ENCODE measurements at places on chromosomes 16 and 17. TPM values are rescaled to one million over a fixed set of nuclear protein-coding genes. Genes with fewer than 3 reads are reported as not detected.

GRCh38 chr16:56481468-56482122 is 30.2 kb downstream of the OGFOD1 start:
- no peak overlapping the region for H3K27ac ChIP-seq
- H3K4me1 ChIP-seq = peaks cover 9% of the 10 kb centered on the region
- H3K4me3 ChIP-seq = no peak overlapping the region
- no peak for DNase-seq
- H3K36me3 ChIP-seq = peaks cover 28% of the 10 kb centered on the region
- H3K27me3 ChIP-seq = no peaks in the 10 kb centered on the region

- H3K4me3 ChIP-seq = no peak overlapping the region
- H3K27me3 ChIP-seq = no peaks in the 10 kb centered on the region
- no peak for DNase-seq
These were observed 87.8 kb downstream of the SNX29 start for GRCh38 chr16:12064291-12064690.

- no peaks in the 10 kb centered on the region for H3K4me1 ChIP-seq
- no peak overlapping the region for H3K27ac ChIP-seq
- peaks cover 21% of the 10 kb centered on the region for H3K36me3 ChIP-seq
- no peaks in the 10 kb centered on the region for H3K27me3 ChIP-seq
- H3K4me3 ChIP-seq = no peak overlapping the region
These were observed 16.4 kb upstream of the TMED6 start for GRCh38 chr16:69367980-69368379.

TNP2 gene
- total RNA-seq = not detected

- no peak overlapping the region for H3K27ac ChIP-seq
- no peaks in the 10 kb centered on the region for H3K4me1 ChIP-seq
- H3K27me3 ChIP-seq = peaks cover 12% of the 10 kb centered on the region
- H3K4me3 ChIP-seq = no peak overlapping the region
These were observed 108.6 kb upstream of the GOT2 start for GRCh38 chr16:58842746-58843145.

DNA sequence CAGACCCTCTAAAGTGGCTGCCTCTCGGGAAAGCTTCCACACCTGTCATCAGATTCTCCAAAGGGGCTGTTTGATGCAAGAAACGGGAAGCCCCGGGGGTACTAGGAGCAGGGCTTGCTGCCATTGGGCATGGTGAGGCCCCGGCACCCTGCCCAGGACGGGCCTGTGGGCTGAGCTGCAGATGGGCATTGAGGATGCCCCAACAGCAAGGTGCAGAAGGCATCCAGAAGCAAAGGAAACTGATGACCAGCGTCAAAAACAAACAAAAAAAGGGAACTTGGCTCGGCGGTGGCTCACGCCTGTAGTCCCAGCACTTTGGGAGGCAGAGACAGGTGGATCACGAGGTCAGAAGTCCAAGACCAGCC is 1.5 kb upstream of the LIMD2 start:
- DNase-seq = no peak
- H3K27me3 ChIP-seq = no peaks in the 10 kb centered on the region
- no peak overlapping the region for H3K4me3 ChIP-seq
- no peak overlapping the region for H3K27ac ChIP-seq
- no peaks in the 10 kb centered on the region for H3K4me1 ChIP-seq
